ENCODE measurements at places on chromosomes 5 and 9. TPM values are rescaled to one million over a fixed set of nuclear protein-coding genes. Genes with fewer than 3 reads are reported as not detected.

GRCh38 chr5:107215611-107216010 lies 455.1 kb downstream of the EFNA5 start:
- DNase-seq: no peak
- no peak overlapping the region for H3K27ac ChIP-seq
- no peaks in the 10 kb centered on the region for H3K4me1 ChIP-seq
- H3K27me3 ChIP-seq: no peaks in the 10 kb centered on the region

GRCh38 chr5:62168506-62169281 lies 137.3 kb upstream of the KIF2A start:
- no peaks in the 10 kb centered on the region for H3K36me3 ChIP-seq
- H3K4me1 ChIP-seq: no peaks in the 10 kb centered on the region
- no peak overlapping the region for H3K4me3 ChIP-seq
- no peak overlapping the region for H3K27ac ChIP-seq
- no peak for DNase-seq

DNA sequence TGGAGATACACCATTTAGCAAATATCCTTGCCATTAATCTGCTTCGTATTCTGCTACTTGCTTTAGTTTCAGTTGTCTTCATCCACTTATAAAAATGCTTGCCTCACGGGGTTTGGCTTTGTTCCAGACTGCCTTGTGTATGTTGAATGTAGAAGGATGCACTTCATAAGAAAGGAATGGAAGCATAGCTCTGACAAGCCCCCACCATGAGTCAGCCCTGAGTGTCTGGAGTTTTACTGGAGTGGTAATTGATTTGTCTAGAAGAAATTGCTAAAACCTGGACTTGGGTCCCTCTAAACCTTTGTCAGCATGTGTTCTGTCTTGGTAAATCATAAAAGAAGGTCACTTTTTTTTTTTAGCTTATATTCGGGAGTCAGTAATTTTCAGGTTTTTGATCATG lies 4.6 kb downstream of the TEX48 start:
- no peaks in the 10 kb centered on the region for H3K4me1 ChIP-seq
- no peaks in the 10 kb centered on the region for H3K27me3 ChIP-seq
- no peak for DNase-seq
- no peak overlapping the region for H3K4me3 ChIP-seq

The C5orf58 gene
- total RNA-seq: not detected

The PNPLA7 gene
- 25.7 TPM for total RNA-seq

- no peaks in the 10 kb centered on the region for H3K36me3 ChIP-seq
- H3K27me3 ChIP-seq: no peaks in the 10 kb centered on the region
- no peak overlapping the region for H3K27ac ChIP-seq
- no peak for DNase-seq
Measured at GRCh38 chr9:30935730-30936129, 1448.7 kb upstream of the ACO1 start.
